Esophagus squamous epithelium (tissue), 5 donors: ENCODE measurements at places on chromosomes 2 and 18. TPM values are rescaled to one million over a fixed set of nuclear protein-coding genes. Genes with fewer than 3 reads are reported as not detected.

GALNT5 gene
- 8.5 TPM for total RNA-seq

KIF5C gene
- 2.3 TPM for total RNA-seq

NDUFS1 gene
- 89.0 TPM for total RNA-seq

ST6GAL2 gene
- total RNA-seq: 7.5 TPM

CXCR1 gene
- total RNA-seq: not detected

RIT2 gene
- not detected for total RNA-seq

LYPD6 gene
- 0.83 TPM for total RNA-seq

DNA sequence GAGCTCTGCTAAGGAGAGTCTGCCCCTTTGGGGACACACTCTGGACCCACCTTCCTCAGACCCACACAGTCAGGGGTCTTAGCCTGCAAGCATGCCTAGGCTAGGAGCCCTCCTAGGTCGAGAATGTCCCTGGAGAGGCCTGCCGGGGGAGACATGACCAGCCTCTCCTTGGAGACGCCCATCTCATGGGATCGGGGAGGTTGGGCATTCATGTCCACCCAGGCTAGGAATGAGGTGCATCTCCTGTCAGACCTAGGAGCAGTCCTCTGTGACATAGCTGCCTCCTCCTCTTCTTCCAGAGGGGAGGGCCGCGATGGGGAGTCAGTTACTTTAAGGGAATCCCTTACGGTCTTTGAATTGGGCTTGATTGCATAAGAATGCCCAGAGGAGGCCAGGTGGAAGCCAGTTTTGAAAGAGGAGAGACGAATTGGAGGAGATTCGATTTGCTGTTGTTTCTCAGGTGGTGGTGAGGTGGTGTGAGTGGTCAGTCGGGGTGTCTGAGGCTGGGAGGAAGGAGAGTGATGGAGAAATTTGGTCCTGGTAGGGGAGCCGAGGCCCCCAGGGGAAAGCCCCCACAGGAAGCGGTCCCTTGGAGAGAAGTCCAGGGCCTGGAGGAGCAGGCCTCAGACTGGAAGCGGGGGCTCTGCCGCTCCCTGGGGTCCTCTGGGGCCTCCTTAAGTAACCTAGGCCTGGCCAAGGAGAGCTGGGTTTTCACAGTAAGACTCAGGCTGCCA lies 241.3 kb downstream of the DYSF start:
- DNase-seq: no peak

DNA sequence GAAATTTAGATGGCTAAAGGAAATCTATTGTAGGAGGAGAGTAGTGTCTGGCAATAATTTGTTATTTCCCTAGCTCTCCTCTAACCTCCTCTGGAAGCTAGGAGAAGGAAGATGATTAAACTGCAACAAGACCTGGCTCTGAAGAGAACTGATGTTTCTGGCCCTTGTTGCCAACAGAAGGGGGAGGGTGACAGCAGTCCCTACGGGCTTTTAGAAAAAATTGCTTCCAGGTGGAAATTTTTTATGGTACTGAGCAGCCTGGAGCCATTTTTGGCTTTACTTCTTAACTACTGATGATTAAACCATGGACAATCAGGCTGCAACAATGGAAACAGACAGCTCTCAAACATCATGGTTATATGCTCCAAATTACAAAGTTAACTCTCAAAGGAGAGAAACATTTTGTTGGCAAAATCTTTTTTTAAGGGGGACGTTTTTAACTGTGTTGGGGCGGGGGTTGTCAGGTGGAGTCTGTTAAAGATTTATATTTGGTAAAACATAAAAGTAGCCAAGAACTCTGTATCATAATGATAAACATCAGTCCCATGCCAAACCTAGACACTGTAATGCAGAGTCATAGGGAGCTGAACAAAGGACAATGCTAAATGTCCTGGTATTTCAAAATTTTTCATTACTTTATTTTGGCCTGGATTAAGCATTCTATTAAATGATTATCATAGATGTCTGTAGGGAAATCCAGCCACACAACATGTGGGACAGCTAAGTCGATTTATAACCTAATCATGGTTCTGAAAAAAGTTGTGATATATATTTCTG lies 70.0 kb downstream of the EXOC6B start:
- DNase-seq: no peak

DNA sequence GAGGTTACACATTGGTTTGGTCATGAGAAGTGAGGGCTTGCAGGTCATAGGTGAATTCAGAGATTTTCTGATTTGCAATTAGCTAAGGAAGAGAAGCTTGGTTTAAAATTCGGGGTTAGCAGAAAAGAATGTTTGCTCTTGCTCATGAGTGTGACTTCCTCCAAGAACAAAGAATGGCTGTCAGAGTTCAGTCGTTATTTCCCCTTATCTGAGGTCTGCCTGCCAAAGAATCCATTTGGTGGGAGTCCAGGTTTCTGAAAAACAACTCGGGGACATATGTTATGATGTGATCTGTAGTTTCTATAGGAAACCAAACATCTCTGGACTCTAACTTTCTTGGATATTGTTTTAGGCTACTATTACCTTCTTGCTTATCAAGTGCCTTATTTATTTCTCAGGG lies 3.2 kb upstream of the UGT1A6 start:
- no peak for DNase-seq

GRCh38 chr2:240302041-240302440 lies 133.4 kb upstream of the GPC1 start:
- DNase-seq: no peak

- no peak for DNase-seq
Observed at GRCh38 chr2:65344689-65345088, 87.7 kb downstream of the SPRED2 start.

GRCh38 chr2:84832772-84833461 lies 48.0 kb downstream of the TRABD2A start:
- DNase-seq: no peak

GRCh38 chr2:240205348-240205747 lies 64.9 kb upstream of the OTOS start:
- no peak for DNase-seq

DNA sequence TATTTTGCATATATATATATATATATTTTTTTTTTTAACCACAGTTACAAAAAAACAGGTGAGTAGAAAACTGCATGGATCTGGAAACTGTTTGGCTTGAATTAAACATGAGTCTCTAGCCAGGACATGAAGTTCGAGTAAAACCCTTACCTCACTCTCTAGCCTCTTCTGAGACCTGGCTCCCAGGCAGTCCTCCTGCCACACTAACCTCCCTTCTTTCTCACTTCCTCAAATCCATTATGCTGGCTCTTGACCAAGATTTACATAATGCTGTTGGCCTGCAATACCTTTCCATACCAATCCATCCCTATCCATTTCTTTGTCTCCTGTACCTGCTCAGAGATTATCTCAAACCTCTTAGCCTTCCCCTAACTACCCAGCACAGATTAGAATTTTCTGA lies 34.0 kb downstream of the PIGN start:
- DNase-seq: no peak

GRCh38 chr2:215914054-215914776 lies 99.1 kb downstream of the MREG start:
- DNase-seq: no peak

DNA sequence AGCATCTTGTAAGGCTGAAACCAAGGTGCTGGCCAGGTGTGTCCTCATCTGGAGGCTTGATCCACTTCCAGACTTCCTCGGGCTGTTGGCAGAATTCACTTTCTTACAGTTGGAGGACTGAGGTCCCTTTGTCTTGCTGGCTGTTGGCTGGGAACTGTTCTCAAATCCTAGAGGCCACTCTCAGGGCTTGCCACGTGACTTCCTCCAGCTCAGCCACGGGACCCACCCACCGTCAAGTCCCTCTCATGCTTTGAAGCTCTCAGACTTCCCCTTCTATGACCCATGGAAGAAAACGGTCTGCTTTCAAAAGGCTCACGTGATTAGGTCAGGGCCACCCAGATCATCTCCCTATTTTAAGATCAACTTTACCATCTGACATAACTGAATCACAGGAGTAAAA lies 77.1 kb downstream of the SMAD4 start:
- DNase-seq: no peak

DNA sequence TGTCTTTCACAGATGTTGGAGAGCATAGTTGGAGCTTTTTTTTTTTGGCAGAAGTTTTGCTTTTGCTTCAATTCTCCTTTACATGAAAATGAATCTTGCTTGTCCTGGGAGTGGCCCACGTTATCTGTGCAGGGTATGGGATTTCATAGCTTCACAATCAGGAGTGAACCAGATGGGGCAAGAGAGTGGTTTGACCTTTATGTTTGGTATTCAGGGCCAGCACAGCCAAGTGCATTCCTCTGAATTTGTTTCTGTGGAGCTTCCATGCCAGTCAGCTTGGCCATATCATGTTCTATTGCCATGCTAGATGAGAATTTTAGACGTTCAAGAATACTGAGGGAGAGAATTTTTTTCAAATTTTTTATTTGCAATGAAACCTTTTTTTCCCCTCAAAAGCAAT lies 116.6 kb downstream of the PRPF40A start:
- DNase-seq: no peak

DNA sequence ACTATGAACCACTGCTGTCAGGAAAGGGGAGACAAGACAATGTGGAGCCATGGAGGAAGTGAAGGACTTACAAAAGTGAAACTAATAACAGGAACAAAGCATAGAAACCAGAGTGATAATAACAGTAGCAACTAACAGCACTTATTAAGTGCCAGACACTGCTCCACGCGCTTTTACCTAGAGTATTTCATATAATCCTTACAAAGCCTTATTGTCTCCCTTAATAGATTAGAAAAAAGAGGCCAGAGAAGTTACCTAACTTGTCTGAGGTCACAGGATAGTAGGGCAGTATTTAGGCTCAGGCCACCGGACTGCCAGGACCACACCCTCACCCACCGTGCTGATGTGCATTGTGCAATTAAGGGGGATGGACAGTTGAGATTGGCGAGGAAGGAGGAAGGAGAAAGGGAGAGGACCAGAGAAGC lies 98.6 kb upstream of the NFU1 start:
- DNase-seq: no peak

DNA sequence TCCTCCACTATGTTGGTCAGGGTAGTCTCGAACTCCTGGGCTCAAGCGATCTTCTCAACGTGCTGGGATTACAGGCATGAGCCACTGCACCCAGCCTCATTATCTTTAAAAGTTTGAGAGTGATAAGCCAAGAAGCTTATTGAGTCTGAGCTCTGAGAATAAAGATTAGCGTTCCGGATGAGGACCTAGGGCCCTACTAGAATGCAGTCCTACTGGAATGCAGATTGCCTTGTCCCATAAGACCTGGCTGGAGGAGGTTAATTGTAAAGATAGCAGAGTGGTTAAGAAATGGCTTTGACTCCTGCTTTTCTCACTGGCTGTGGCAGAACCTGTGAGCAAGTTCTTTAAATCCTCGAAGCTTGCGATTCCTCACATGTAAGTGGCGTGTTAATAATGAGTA lies 4.0 kb downstream of the VWA3B start:
- no peak for DNase-seq

- DNase-seq: no peak
Observed at GRCh38 chr18:40415176-40415791, 1539.8 kb upstream of the PIK3C3 start.

DNA sequence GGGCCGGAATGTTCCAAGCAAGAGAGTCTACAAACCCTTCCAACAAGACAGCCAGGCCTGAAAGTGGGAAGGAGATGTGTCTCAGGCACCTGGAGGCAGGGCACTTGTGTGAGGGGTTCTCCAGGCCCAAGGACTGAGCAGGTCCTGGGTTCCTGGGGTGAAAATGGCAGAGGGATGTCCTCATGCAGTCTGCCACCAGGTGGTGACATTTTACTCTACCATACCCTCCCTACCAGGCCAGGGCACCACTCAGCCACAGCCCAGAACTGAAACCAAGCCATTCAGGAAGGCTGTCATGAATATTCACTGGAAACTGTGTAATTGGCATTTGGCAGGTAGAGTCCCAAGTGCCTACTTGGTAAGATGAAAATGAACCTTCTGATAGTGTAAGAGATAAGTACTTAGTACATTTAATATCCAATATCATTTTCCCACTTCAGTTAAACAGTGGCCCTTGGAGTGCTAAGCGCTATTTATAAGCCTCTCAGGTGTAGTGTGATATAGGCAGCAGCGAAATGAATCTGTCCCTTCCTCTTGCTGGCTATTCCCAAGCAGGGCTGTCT lies 185.1 kb downstream of the MYO5B start:
- no peak for DNase-seq

GRCh38 chr2:173961346-173961705 lies 3.8 kb downstream of the SP3 start:
- no peak for DNase-seq

DNA sequence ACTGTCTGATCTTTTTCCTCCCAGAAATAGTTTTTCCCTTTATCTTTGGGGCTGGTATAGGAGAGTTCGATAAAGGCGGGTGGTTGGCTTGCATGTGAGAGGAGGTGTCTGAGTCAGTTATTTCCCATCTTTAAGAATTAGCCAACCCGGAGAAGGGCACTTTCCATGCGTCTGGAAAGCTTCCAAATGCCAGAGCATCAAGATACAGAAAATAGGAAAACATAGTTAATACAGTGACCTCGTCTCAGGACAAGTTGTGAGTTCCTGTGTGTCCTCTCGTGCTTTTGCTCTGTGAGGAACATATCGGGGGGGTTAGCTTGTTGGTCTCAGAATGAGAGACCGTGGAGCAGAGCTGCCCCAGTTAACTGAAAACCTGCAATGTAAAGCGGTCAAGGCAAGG lies 18.7 kb upstream of the PUM2 start:
- no peak for DNase-seq

DNA sequence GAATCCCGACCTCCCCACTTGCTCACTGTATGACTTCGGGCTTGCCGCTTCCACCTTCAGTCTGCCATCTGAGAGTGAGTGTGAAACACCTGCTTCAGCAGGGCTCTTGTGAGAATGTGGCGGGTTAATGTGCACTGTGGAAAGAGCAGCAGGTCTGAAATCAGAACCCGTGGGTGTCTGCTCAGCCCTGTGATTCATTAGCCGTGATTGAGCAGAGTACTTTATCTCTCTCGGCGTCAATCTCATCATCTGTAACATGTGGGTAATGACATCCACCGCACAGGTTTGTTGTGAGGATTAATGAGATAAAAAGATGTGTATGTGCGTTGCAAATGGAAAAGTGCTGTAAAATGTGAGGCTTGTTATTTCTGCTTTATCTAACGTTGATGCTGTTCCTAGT lies 128.6 kb downstream of the LRATD1 start:
- no peak for DNase-seq

DNA sequence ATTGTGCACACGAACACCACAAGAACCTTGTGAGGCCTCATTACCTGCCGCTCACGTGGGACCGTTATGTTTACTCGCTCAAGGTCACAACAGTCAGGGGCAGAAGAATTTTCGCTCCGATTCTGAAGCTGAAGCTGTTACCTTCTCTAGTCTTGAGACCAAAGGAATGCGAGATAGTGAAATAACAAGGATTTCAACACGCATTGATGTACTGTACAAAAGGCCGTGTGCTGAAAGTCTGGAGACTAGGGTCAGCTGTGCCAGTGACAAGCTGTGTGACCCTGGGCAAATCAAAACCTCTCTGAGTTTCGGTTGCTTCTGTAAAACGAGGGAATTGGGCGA lies 583 bp downstream of the NEMP2 start:
- no peak for DNase-seq

GRCh38 chr2:79387431-79387830 lies 125.4 kb upstream of the CTNNA2 start:
- DNase-seq: no peak

GRCh38 chr18:9684881-9685614 lies 23.1 kb upstream of the RAB31 start:
- no peak for DNase-seq

- DNase-seq: no peak
Observed at GRCh38 chr18:46542545-46542944, 114.5 kb downstream of the LOXHD1 start.

GRCh38 chr2:238701341-238702206 lies 146.3 kb upstream of the TWIST2 start:
- no peak for DNase-seq

- no peak for DNase-seq
Observed at GRCh38 chr2:120525056-120526046, 179.4 kb downstream of the INHBB start.

- DNase-seq: no peak
Observed at GRCh38 chr18:27825689-27826088, 351.2 kb downstream of the CDH2 start.
